ENCODE measurements at places on chromosomes 4 and X. TPM values are rescaled to one million over a fixed set of nuclear protein-coding genes. Genes with fewer than 3 reads are reported as not detected.

Gene GYPB
- total RNA-seq = 0.86 TPM

Gene IQCM
- total RNA-seq = not detected

Gene RASL11B
- 23.8 TPM for total RNA-seq

Gene BRS3
- total RNA-seq = not detected

Gene GLRA2
- not detected for total RNA-seq

Gene TLR8
- 0.65 TPM for total RNA-seq

Gene GPR82
- total RNA-seq = not detected

Gene NUP62CL
- 1.3 TPM for total RNA-seq

Gene ODAPH
- total RNA-seq = not detected

Gene NAP1L2
- 10.7 TPM for total RNA-seq

Gene PRR32
- total RNA-seq = 0.89 TPM

Gene SASH3
- total RNA-seq = 3.8 TPM

Gene SLITRK4
- total RNA-seq = 22.1 TPM

Gene PNPLA4
- 43.8 TPM for total RNA-seq

Gene TCEANC
- total RNA-seq = 6.4 TPM

Gene ETDA
- not detected for total RNA-seq

Gene GDPD2
- not detected for total RNA-seq

Gene UBQLN2
- 34.7 TPM for total RNA-seq

Gene NR0B1
- total RNA-seq = not detected

Gene RNF150
- 69.2 TPM for total RNA-seq

Gene FAM9A
- not detected for total RNA-seq

Gene NEUROG2
- total RNA-seq = not detected

Gene GYPE
- 0.32 TPM for total RNA-seq

Gene FATE1
- total RNA-seq = 0.67 TPM

Gene POU4F2
- not detected for total RNA-seq

Gene HELT
- total RNA-seq = not detected

Gene APLN
- total RNA-seq = 6.2 TPM

Gene CCKAR
- not detected for total RNA-seq

Gene UGT2B15
- not detected for total RNA-seq

Gene BTK
- 1.3 TPM for total RNA-seq

Gene SRPX2
- 14.2 TPM for total RNA-seq

Gene FOXO4
- total RNA-seq = 37.4 TPM

Gene FGF5
- total RNA-seq = 0.30 TPM

Gene DRD5
- total RNA-seq = not detected

Gene CXCL11
- 0.32 TPM for total RNA-seq

Gene SPATA4
- total RNA-seq = 0.22 TPM

Gene QRFPR
- 1.9 TPM for total RNA-seq

Gene ARMCX5
- total RNA-seq = 5.4 TPM

Gene ZFP92
- total RNA-seq = 0.40 TPM

Gene STARD8
- total RNA-seq = 6.5 TPM

Gene CTAG1A
- total RNA-seq = not detected

Gene CLDN34
- total RNA-seq = not detected

Gene AMER1
- 3.9 TPM for total RNA-seq

Gene FGFBP2
- total RNA-seq = 2.6 TPM

Gene TCEAL6
- total RNA-seq = not detected
